Activated CD8-positive, alpha-beta memory T cell treated with anti-CD3 and anti-CD28 coated beads for 24 hours (primary cell): ENCODE measurements at places on chromosomes 4 and X.

DNA sequence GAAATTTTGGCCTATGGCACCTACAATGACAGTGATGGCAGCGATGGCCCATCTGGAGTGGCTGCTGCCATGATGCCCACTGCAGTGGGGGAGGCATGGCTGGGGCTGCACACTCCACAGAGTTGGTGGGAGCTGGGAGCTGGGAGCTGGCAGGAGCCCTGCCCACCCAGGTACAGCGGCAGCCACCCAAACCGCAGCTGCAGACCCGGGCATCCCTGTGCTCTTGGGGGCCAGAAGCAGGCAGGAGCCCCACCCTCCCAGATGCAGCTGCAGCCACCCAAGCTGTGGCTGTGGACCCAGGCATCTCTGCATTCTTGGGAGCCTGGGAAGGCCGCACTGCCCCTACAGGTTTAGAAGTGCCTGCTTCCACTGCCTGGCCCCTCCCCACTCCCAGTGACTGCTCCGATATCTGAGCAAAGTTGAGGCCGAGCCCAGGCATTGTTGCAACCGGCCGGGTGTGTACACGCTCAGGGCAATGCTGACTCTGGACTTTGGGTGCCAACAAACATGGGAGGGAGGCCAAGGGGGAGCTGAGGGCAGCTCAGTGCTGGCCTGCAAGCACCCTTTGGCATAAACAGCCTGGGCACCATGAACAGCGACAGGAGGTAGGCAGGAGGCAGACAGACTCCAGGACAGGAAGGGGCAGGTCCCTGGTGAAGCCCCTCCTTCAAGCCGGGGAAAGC lies 82.8 kb downstream of the PPP4R3C start:
- no peak for DNase-seq

DNA sequence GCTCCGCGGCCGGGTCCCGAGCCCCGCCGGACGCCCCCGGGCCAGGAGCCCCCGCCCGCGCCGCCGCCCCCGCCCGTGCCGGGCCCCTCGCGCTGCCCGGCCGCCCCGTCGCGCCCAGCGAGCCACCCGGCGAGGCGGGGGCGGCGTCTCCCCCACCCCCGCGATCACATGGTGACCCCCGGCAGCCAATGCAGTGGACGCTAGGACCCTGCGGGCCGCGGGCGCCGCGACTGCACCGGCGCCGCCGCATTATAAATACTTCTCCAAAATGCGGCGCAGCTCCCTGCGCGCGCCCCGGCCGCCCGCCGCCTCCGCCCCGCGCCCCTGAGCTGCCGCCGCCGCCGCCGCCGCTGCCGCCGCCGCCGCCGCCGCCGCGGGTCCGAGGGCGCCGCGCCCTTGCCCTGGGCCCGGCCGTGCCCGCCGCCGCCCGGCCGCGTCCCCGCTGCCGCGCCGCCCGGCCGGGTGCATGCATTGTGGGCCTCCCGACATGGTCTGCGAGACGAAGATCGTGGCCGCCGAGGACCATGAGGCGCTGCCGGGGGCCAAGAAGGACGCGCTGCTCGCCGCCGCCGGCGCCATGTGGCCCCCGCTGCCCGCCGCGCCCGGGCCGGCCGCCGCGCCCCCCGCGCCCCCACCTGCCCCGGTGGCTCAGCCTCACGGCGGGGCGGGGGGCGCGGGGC lies at the start of gene NAT8L:
TSS of gene NAT8L (plus strand) at position 282 of the 680 bp plus-strand sequence. CDS start at position 467, 185 bp downstream.
- DNase-seq = no peak

DNA sequence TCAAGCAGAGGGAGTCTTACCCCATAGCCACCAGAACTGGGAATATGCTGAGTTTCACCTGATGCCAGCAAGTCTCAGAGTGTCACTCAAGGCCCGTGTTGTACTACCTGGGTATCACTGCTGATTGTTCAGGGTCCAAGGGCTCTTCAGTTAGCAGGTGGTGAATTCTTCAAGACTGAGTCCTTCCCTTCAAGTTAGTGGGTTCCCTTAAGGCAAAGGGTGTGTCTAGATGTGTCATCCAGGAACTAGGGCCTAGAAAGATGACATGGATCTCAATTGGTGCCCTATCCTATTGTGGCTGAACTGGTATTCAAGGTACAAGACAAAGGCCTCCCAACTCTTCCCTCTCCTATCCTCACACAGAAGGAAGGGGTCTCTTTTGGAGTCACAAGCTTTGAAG lies 159.9 kb upstream of the DIPK2B start:
- no peak for DNase-seq

GRCh38 chr4:186948361-186949242 lies 224.9 kb upstream of the FAT1 start:
- no peak for DNase-seq

DNA sequence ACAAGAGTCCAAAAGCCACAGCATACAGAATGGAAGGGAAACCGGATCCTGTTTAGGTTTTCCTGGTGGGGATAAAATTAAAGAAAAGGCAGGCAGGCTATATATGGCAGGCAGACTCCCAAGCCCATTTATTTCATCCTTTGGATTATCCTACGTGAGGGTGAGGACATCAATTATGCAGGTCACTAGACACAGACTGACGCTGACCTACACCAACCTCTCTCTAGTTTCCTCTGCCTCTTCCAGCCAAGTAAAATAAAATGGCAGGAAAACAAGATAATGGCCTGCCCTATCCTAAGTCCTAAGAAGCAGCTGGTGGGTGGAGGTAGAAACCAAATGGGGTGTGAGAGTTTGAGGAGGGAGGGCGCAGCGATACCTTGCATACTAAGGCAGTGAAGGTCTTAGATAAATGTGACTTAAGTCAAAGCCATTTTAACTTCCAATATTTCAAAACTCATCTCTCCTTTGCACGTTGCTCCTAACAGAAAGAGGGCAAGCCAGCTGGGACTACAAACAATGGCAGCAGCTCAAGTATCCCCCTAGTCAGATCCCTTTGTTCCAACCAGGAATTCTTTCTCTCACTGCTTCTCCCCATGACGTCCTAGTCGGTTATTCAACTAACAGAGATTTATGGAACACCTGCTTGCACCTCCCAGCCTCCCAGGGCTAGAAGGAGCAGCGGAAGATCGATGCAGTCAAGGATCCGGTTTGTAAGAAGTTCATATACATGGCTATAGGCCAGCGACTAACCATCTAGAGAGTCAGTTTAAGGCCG lies 72.8 kb downstream of the IRF2 start:
- no peak for DNase-seq

- no peak for DNase-seq
Observed at GRCh38 chr4:79198951-79199587, 126.8 kb downstream of the NAA11 start.

- no peak for DNase-seq
Observed at GRCh38 chrX:83847339-83847738, 13.6 kb upstream of the CYLC1 start.

DNA sequence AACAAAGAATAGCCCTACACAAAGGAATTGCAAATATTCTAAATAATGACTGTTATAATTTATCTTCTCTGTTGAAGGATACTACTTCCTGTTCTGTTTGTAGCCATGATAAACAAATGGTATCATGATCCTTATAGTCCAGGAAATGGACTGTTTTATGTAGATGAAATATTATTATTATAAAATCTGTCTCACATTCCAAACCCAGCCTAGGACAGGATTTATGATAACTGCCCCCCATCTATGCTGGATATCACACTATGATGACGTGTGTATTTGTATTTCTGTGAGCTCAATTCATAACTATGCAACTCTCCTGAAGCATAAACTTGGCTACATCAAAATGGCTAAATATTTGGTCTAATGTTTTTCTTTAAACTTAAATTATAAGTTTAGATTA lies 21.3 kb downstream of the DMD start:
- DNase-seq = no peak

- no peak for DNase-seq
Observed at GRCh38 chr4:95444812-95445211, 104.0 kb downstream of the UNC5C start.

DNA sequence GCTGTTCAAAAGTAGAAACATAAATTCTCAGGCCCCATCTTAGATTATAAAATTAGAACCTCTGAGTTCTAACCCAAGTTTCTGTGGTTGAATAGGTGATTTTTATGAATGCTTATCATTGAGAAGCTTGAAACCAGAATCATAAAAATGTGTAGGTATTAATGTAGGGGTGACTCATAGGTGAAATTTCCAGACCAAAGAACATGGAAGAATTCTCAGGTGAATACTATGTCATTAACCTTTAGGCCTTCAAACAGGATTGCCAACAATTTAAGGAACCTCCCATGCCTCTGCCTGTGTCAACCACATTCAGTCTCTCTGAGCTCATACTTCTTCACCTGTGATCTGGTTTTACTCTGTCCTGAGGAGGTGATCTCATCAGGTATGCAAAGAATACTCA lies 177.8 kb downstream of the NPFFR2 start:
- DNase-seq = no peak

- DNase-seq = no peak
Observed at GRCh38 chr4:78634011-78634664, 82.6 kb downstream of the ANXA3 start.

DNA sequence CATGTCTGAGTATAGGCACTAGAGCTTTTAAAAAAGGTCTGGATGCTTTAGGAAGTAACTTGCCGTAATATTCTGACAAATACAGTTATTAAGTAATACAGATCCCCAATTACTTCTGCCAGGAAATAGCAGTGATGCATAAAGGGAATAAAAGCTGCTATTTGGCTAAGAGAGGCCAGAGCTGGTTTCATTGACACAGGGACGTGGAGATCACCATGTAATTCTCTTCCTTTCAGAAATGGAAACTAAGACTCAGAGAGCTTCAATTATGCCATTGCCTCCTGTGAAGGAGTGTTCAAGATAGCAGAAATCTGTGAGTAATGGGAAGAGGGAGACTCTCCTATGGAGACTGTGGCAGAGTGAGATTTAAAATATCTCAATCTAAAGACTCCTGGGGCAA lies 238.1 kb downstream of the SLITRK2 start:
- DNase-seq = no peak

- peak; percentile 33 for DNase-seq
Observed at GRCh38 chr4:6461301-6462165, 10.9 kb downstream of the PPP2R2C start.

DNA sequence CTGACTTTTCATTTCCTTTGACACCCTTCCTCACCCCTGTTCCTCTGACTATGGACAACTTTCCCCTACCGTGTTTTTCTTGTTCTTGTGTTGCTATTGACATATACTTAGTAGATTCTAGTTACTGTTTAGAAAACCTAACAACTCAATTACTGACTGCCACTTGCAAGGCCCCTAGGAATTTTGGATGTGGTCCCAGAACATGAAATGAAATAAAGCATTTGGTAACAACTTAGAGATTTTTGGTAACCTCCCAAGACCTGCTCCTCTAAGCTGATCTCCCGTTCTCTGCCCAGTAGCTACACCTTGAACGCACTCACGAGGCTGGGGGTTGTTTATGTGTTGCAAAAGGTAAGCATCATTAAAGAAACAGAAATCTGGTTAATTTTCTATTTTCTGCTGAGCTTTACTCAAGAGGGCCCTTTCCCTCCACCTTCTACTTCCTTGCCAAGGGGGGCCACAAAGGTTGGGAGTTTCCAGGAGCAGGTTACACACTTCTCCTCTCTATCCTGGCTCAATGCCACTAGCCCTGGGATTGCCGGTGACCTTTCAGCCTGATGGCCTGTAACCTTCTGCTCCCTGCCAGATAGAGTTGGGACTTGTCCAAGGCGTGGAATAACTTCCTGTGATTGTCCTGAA lies 20.5 kb downstream of the GAB3 start:
- DNase-seq = no peak

- no peak for DNase-seq
Observed at GRCh38 chr4:78079726-78080430, 22.8 kb downstream of the FRAS1 start.

- no peak for DNase-seq
Observed at GRCh38 chrX:26918631-26919030, 544.5 kb downstream of the PPP4R3C start.

- DNase-seq = peak; percentile 47
Observed at GRCh38 chr4:2647403-2648158, 108.6 kb downstream of the TNIP2 start.

GRCh38 chrX:71953391-71953790 lies 42.7 kb downstream of the NHSL2 start:
- DNase-seq = no peak

- no peak for DNase-seq
Observed at GRCh38 chrX:110691446-110691845, 104.2 kb downstream of the CHRDL1 start.

GRCh38 chr4:6380746-6381410 lies 91.5 kb downstream of the PPP2R2C start:
- no peak for DNase-seq

- no peak for DNase-seq
Observed at GRCh38 chr4:101850698-101851097, 60.2 kb downstream of the BANK1 start.

DNA sequence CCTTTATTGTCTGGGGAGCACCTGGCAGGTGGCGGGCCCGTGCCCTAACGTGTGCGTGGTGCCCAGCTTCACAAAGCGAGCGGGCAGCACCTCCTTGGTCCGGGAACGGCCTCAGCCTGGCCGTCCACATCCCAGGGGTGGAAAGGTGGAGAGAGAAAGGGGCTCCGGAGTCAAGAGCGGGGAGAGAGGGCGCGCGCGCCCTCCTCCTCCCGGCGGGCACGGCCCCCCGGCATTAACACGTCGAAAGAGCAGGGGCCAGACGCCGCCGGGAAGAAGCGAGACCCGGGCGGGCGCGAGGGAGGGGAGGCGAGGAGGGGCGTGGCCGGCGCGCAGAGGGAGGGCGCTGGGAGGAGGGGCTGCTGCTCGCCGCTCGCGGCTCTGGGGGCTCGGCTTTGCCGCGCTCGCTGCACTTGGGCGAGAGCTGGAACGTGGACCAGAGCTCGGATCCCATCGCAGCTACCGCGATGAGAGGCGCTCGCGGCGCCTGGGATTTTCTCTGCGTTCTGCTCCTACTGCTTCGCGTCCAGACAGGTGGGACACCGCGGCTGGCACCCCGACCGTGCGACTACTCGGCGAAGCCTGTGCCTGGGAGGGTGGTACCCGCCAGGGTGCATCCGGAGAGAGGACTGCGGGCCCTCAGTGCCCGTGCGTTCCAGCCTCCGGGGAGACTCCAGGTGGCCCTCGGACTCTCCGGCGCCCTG lies at the start of gene KIT:
TSS of gene KIT (plus strand) at position 407 of the 701 bp plus-strand sequence. CDS start at position 465, 58 bp downstream.
- DNase-seq = peak; percentile 63

DNA sequence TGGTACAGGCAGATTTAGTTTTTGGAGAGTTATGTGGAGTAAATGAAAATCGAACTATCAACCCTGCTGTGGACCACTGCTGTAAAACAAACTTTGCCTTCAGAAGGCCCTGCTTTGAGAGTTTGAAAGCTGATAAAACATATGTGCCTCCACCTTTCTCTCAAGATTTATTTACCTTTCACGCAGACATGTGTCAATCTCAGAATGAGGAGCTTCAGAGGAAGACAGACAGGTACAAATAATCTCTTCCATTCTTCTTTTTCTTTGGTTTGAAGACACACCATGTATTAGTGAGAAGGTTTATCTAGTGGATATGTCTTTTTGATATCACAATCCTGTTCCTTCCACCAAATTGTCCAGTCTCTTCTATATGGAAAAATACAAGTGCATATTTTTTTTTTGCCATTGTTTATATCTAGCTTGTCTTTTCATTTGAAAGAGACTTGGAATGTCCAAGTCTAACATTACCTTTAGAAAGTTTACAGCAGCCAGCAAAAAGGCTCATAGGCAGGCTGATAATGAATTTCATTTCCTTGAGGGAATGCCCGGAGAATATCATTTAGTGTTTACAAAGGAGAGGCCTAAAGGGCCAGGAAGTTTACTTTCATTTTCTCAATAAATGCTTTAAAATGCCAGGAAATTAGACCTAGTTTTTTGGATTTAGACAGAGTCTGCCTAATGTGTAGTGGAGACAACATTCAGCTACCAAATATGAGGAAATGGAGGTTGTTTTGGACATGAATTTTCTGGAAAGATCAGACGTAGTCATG lies 18.6 kb downstream of the AFM start:
- no peak for DNase-seq
